ENCODE measurements at places on chromosomes 11 and 22.

GRCh38 chr22:35582861-35583670 lies 34.1 kb downstream of the MB start:
- no peak for DNase-seq

GRCh38 chr11:20966489-20966888 lies 297.1 kb downstream of the NELL1 start:
- DNase-seq, result no peak

DNA sequence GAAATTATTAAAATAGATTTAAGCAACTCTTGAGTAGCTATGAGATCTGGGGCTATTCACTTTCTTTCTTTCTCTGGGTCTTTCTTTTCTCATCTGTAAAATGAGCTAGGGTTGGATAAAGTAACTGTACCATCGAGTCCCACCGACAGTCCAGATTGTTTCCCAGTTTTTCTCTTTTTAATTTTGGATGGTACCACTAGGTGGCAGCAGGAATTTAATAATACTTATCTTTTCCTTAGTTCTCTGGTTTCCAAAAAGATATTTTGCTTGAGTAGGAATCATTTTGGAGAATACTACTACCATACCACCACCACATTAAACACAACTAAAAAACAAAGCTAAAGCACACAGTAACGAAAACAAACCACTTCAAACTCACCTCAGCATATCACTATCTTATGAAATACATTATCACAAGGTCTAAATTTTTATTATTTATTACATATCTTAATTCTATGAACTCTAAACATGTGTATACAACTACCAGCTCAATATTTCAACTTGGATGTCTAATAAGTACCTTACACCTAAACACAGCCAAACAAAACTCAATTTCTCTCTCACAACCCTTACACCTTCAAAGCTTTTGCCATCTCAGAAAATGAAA lies 584.0 kb downstream of the KCNA4 start:
- no peak for DNase-seq

DNA sequence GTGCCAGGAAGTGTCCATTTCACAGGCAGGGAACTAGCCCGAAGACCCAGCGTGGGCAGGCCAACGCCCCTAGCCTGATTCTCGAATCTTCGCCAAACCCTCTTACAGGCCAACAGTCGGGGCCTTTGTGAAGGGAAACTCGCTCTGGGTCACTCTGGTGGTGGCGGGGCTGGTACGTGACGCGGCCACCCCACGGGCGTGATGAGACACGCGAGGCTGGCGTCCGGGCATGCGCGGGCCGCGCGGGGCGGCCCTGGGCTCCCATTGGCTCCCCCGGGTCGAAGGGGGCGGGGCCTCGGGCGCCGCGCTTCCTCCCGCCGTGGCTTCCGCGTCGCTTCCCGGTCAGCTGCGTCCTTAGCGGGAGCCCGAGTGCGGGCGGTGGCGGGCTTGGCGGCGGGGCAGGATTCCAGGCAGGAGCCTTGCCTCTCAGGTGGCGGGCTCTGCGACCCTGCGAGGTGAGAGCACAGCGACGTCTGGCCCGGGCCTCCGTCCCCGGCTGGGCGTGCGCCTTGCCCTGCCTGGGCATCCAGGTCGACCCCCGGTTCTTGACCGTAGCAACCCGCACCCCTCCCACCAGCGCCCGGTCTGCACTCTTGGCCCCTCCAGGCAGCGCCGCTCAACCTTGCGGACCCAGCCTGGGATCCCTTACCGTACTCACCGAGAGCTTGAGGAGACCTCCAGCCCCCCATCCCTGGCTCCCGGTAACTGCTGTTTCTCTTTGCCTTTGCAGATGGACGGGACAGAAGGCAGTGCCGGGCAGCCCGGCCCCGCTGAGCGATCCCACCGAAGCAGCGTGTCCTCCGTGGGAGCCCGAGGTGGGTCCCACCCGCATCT lies at the start of gene FRMD8:
Gene FRMD8 (plus strand): TSS at position 331 of the 834 bp plus-strand sequence. CDS start 400 bp downstream, at position 731.
- peak; percentile 56 for DNase-seq

DNA sequence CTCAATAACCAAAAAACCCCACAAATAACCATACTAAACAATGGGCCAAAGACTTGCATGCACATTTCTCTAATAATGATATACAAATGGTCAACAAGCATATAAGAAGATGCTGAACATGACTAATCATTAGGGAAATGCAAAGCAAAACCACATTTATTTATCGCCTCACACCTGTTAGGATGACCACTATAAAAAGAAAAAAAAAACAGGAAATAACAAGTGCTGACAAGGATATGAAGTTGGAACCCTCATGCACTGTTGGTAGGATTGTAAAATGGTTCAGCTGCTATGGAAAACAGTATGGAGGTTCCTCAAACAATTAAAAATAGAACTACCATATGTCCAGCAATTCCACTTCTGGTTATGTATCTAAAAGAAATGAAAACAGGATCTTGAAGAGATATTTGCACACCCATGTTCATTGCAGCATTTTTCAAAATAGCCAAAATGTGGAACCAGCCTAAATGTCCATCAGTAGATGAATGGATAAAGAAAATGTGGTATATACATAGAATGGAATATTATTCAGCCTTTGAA lies 66.2 kb downstream of the AMBRA1 start:
- no peak for DNase-seq

DNA sequence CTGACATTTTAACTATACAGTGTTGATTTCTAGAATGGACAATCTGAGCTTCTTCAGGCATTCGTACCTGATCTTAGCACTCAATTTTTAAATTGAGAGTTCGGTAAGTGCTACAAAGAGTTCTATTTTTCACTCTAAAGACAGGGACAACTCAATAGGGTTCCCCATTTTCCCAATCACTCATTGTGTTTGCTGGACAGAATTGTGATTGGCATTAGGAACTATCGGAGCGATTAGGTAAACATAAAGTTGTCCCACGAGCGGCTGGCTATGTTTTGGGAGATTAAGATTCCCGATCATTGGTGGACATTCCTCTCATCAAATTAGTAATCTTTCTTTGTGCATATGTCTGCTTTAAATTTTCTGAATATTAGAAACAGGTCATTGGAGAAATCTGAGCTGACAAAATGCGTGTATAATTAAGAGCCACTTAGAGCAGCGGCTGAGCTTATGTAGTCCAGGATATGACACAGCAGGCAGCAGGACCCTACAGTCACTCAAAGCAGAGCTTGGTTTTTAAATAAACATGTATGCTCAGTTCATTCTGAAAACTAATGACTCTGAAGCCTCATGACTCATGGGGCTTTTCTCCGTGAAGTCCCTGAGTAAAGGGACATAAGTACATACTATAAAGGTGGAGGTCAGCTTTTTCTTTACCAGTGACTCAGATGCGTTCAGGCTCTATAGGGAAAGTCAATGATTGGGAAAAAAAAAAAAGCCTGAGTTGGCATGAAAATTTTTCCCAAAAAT lies 109.4 kb downstream of the GRIA4 start:
- DNase-seq, result no peak

GRCh38 chr11:118108513-118108912 lies 21.8 kb upstream of the SMIM35 start:
- no peak for DNase-seq

DNA sequence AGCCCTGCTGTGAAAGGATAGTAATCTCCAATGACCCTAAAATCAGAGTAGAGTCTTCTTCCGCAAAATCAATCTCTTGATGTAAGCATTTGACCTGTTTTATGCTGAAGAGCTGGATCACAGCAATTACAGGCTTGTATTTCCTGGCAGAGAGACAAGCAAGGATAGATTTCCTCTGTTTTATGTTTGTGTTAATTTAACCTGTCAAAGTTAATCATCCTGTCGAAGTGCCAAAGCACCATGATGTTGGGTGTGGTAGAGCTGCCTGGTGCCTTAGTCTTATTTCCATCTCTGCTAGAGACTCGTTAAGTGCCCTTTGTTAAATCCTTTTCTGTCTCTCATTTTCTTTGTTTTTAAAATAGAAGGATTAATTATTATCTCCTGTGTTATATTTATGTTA lies 248.1 kb downstream of the CNTN5 start:
- DNase-seq, result no peak

- DNase-seq, result no peak
Observed at GRCh38 chr22:19407649-19408606, 23.6 kb downstream of the HIRA start.

DNA sequence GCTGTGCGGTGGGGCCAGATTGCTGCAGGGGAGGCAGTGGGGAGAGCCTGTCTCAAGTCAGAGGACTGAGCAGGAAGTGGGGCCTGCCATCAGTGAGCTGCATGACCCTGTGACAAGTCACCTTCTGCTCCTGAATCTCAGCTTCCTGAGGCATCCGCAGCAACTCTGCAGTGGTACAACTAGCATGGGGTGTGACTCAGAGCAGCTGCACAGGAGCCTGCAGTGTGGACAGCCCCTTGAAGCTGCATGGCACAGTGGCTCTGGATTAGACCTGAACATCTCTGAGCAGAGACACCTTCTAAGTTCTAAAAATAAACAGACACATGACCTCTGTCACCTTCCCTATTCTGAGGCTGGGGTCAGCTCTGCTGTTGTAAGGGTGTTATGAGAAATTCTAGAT lies 18.0 kb downstream of the FAM227A start:
- no peak for DNase-seq

DNA sequence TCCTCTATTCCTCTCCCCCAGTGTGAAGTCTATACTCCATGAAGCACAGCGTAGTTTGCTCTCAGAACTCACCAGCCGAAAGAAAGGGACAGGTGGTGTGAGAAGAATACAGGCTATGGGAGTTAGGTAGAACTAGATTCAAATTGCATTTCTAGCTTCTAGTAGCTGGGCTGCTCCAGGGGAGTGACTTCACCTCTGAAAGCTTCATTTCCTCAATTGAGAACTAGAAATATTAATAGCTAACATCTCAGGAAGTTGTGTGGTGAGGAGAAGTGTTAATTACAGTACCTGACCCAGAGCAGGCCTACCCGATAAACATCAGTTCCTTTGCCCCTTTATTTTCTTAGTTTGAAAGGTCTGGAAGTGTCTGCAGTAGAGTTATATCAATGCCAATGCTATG lies 484.7 kb upstream of the TENM4 start:
- DNase-seq, result no peak

DNA sequence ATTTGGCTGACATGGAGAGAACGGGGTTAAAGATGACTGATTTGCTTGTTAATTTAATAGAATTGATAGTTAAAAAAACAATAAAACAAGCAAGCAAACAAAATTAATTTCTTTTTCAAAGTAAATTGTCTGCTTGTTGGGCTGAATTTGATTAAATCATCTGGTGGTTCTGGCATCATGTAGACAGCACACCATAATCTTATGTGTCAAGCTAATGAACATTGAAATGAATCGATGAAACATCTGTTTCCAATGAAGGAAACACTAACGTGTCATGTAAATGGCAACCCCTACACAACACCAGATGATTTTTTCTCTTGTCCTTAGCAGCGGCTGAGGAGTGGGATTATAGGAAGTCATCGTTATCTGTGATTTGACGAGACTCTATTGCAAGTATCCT lies 399.6 kb upstream of the RAG2 start:
- DNase-seq, result no peak

DNA sequence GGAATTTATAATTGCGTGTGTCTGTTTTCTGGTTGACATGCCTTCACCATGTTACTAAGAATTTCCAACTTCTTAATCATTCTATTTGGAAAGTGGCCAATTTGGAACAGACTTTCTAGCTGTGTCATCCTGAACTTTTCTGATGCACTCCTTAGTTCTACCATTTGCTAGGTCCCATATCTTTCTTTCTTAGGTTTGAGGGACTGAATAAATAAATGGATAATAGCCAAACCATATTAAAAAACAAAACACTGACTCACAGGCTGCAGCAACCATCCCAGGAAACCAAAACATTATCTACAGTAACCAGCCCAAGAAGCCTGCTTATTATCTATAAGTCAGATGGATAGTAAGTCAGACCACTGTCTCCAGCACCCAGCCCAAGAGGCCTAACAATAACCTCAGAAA lies 57.5 kb upstream of the PLET1 start:
- DNase-seq, result no peak

- DNase-seq, result no peak
Observed at GRCh38 chr11:45252134-45252856, 33.8 kb downstream of the SYT13 start.

GRCh38 chr11:59417023-59417422 lies 9.2 kb downstream of the OR5A2 start:
- DNase-seq, result no peak

GRCh38 chr22:26494506-26494905 lies 10.8 kb downstream of the SRRD start:
- no peak for DNase-seq

DNA sequence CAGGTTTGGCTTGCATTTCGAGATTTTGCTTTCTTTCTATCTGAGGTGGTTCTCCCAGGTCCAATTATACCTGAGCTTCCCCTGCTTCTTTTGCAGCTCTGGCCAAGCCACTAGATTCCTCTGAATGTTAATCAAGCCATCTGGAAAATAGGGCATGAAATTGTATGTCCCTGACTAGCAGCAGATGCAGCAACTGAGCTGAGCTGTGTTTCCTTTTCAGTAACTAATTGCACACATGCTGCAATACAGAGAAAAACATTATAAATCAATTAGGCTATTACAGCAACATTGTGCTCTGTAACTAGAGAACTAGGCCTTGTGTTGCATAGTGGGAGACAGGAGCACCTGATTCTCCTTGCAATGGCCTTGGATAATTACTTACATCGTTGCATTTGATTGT lies 408.3 kb downstream of the ETS1 start:
- DNase-seq, result no peak

- DNase-seq, result peak; percentile 86
Observed at GRCh38 chr11:117528097-117528721, 200.6 kb downstream of the CEP164 start.

- no peak for DNase-seq
Observed at GRCh38 chr11:103737747-103738146, 298.7 kb upstream of the DDI1 start.

DNA sequence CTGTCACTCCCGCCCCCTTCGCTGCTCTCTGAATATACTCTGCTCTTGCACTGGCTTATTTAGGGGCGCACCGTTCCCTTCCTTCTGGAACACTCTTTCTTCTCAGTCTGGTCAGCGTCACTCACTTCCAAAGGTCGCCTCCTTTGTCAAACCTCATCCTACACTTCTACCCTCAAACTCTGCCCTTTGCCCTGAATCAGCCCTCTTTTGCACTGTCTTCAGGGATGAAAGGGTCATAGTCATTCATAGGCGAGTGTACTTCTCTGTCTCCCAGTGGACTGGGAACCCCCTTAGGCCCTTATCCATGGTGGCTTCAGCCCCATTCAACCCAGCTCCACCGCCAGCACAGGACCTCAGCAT lies 15.4 kb downstream of the MOGAT2 start:
- no peak for DNase-seq

DNA sequence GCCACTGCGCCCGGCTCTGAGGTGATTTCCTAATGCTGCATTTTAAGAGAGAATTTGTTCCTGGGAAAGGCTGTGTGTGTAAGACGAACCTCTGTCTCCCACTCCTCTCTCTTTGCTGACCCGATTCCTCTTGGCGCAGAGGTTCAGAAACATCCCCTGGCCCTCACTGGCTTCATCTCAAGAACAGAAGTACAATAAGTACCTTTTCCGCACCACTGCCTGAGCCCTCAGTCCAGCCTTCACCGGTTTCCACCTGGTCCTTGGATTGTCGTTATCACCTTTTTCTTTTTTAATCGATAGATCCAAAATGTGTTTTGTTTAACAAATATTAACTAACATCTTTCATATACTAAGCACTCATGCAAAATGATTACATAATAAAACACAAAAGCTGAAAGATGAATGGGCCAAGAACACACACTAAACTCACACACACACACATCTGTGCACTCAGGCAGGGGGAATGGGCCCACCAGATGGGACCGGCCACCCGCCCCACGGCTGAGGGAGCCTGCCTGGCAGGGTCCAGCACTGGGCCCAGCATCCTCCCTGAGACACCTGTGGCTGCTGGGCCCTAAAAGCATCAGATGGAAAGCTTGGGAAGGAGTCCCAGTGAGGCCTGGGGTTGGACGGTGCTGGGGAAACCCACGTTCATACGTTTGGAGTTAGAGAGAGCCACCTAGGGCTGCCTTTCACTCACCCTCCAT lies 50.4 kb upstream of the A4GALT start:
- DNase-seq, result no peak

Measured in NCI-H2107 (cell line).